ENCODE measurements at places on chromosomes 6 and 20. TPM values are rescaled to one million over a fixed set of nuclear protein-coding genes. Genes with fewer than 3 reads are reported as not detected.
A peak's percentile ranks its signal among the peaks of the same experiment; 100 is the strongest.

The RIMS1 gene
- total RNA-seq, result 5.2 TPM

The SLC17A3 gene
- not detected for total RNA-seq

The DST gene
- total RNA-seq, result 460 TPM

The CGA gene
- total RNA-seq, result not detected

The RIPOR2 gene
- total RNA-seq, result 19.4 TPM

The RIPOR3 gene
- 38.1 TPM for total RNA-seq

The ZSCAN12 gene
- total RNA-seq, result 5.9 TPM

DNA sequence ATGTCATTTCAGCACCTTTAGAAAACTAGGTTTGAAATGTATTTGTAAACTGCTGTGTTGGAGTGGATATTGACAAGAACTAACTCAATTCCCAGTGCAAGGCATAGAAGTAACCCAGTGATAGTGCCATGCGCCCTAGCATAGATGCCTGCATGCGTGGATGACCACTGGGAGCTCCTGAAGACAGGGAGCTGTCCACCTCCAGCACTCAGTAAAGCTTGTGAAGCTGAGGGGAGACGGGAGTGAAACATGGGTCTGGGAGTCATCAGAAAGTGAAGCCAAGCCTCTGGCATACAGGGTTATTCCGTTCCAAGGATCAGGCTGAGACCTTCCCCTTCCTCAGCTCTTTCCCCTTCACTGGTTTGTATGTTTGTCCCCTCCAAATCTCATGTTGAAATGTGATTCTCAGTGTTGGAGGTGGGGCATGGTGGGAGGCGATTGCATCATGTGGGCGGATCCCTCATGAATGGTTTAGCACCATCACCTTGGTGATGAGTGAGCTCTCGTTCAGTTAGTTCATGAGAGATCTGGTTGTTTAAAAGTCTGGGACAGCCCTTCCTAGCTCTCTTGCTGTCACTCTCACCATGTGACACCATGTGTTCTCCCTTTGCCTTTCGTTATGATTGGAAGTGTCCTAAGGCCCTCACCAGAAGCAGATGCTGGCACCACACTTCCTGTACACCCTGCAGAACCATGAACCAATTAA, 146.5 kb upstream of the FERMT1 start:
- H3K27me3 ChIP-seq, result no peaks in the 10 kb centered on the region
- no peak overlapping the region for H3K27ac ChIP-seq
- DNase-seq, result no peak
- no peak overlapping the region for H3K4me3 ChIP-seq
- no peaks in the 10 kb centered on the region for H3K36me3 ChIP-seq

DNA sequence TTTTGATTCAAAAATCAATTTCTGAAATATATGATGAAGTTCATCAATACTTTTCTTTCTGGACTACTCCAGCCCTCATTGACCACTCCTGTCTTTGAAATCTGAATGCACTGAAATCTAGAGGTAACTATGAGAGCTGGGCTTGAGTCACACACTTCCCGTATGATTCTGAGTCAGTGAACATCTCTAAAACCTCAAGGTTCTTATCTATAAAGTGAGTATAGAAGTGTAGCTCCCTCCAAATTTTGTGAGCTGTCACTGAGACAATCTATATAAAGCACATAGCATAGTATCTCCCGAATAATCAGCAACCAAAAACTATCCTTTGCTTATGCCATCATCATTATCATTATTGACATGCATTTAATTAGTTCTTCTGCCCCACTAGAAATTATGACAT, 182.4 kb downstream of the TSHZ2 start:
- no peaks in the 10 kb centered on the region for H3K36me3 ChIP-seq
- H3K27me3 ChIP-seq, result no peaks in the 10 kb centered on the region
- H3K27ac ChIP-seq, result no peak overlapping the region

DNA sequence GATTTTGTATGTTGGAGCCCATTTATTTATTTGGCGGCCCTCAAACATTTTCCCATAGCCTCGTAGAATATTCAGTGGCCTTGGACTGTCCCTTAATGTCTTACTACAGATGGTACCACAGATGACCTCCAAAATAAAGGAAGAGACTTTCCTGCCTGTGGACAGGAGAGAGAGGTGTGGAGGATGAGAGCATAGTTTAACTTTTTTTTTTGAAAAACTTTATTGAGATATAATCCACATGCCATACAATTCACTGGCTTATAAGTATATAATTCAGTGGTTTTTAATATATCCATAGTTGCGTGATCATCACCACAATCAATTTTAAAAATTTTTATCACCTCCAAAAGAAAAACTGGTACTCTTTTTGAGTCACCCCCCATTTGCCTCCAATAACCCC, 4.6 kb upstream of the PPP1R16B start:
- no peak for DNase-seq
- H3K4me3 ChIP-seq, result no peak overlapping the region
- no peaks in the 10 kb centered on the region for H3K36me3 ChIP-seq
- peaks cover 9% of the 10 kb centered on the region for H3K4me1 ChIP-seq
- no peaks in the 10 kb centered on the region for H3K27me3 ChIP-seq

GRCh38 chr6:38259736-38260135, 380.0 kb downstream of the BTBD9 start:
- no peak overlapping the region for H3K27ac ChIP-seq
- peaks cover 20% of the 10 kb centered on the region for H3K4me1 ChIP-seq
- no peak for DNase-seq
- H3K4me3 ChIP-seq, result no peak overlapping the region
- no peaks in the 10 kb centered on the region for H3K36me3 ChIP-seq

GRCh38 chr20:23159947-23160318, 73.8 kb upstream of the CD93 start:
- no peaks in the 10 kb centered on the region for H3K36me3 ChIP-seq
- DNase-seq, result no peak
- H3K4me3 ChIP-seq, result no peak overlapping the region
- H3K27me3 ChIP-seq, result no peaks in the 10 kb centered on the region
- H3K4me1 ChIP-seq, result peaks cover 61% of the 10 kb centered on the region

DNA sequence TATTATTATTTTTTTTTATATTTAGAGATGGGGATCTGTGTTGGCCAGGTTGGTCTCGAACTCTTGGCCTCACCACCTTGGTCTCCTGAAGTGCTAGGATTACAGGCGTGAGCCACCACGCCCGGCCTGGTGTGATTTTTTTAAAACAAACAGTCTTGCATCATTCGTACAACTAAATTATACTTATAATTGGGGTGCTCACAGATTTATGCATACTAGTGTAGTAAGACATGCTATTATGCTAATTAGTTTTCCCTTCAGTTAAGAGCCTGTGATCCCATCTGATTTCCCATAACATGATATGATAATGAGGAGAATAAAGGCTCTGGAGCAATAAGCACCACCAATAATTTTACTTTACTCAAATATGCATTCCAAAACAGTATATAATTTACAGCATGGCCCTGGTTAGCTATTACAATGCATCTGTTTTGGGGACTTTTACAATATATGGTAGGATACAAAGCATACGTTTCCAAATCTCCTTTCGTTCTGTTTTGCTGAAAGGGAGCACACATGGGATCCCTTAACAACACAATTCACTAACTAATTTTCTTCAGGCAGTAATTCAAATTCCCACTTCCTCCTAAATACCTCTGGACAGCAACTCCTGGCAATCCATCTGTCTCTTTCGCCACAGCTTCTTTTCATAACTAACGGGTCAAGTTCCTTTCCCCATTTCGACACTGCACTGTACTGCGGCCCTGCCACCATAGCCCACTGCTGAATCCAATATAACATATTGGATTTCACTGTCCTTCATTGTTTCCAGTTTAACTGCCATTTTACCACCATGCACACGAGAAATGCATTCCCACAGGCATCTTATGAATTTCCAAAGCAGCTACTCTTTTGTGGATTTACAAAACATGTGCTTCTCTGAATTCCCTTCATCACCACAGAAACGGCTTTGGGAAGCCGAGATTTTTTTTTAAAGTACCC, 1.7 kb downstream of the NUDT3 start:
- no peaks in the 10 kb centered on the region for H3K27me3 ChIP-seq
- H3K36me3 ChIP-seq, result no peaks in the 10 kb centered on the region
- H3K4me3 ChIP-seq, result peak overlapping the region; percentile 78
- DNase-seq, result no peak
- H3K4me1 ChIP-seq, result peaks cover 44% of the 10 kb centered on the region

DNA sequence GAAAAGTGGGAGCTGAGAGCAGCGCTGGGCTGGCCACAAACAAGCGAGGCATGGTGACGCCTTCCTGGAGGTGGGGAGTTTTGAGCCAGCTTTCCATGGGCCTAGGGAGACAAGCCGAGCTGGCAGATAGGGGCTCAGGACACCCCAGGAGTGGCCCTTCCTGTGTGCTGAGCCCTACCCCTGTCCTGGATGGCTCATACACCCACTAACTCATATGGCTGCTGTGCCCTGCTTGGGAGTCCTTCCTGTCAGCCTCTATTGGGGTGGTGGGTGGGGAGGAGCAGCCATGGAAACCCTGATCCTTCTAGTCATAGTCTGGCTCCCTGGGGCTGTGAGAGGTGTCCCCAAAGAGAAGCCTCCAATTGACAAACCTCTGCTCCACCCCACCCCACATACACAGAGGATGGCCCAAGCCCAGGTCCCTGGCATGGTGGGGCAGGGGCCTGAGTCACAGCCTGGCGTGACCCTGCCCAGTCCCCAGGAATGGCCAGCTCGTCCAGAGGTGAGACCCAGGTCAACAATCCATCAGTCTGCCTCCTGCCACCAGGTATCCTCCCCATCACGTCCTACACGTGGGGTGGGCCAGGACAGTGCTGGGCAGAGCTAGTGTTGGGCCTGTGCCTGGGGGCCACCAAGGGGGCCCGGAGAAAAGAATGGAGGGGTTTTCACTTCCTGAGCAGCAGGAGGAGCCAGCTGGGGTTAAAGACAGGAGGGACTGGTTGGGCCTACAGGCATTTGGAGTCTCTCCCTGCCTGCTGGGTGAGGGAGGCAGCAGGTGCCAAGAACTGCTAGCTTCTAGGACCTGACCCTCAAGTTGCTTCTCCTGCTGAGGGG, 52.2 kb downstream of the MRPL14 start:
- no peak for DNase-seq
- H3K27ac ChIP-seq, result peak overlapping the region; percentile 84
- no peaks in the 10 kb centered on the region for H3K36me3 ChIP-seq
- H3K27me3 ChIP-seq, result no peaks in the 10 kb centered on the region

DNA sequence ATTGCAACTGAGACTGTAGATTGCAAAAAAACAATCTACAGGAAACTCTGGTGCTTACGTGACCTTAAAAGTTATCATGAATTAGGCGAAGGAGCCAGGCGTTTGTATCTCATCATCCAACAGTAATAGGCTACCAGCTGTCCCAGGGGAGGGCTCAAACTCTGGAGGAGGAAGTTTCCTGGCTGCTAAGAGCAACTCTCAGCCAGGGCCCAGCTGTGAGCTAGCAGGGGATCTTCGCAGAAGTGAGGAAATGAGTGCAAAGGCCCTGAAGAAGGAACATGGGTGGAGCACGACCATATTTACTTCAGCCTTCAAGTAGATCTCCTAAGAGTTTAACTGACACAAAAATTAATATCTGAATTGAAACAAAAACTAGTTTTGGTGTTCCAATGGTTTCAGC, 686.9 kb upstream of the MAP3K7 start:
- H3K4me3 ChIP-seq, result no peak overlapping the region
- DNase-seq, result no peak
- H3K27ac ChIP-seq, result no peak overlapping the region
- H3K4me1 ChIP-seq, result no peaks in the 10 kb centered on the region
- H3K36me3 ChIP-seq, result no peaks in the 10 kb centered on the region

- H3K27ac ChIP-seq, result no peak overlapping the region
- DNase-seq, result no peak
- no peaks in the 10 kb centered on the region for H3K27me3 ChIP-seq
Observed at GRCh38 chr20:52047811-52048764, 143.5 kb downstream of the ZFP64 start.

- H3K36me3 ChIP-seq, result peaks cover 55% of the 10 kb centered on the region
- H3K4me1 ChIP-seq, result peaks cover 39% of the 10 kb centered on the region
- no peak for DNase-seq
- no peak overlapping the region for H3K27ac ChIP-seq
Observed at GRCh38 chr6:35473850-35474130, 5.6 kb downstream of the RPL10A start.

- peaks cover 39% of the 10 kb centered on the region for H3K4me1 ChIP-seq
- no peak overlapping the region for H3K27ac ChIP-seq
- DNase-seq, result no peak
- H3K4me3 ChIP-seq, result no peak overlapping the region
- H3K36me3 ChIP-seq, result no peaks in the 10 kb centered on the region
Observed at GRCh38 chr20:25551413-25552215, 33.7 kb downstream of the NINL start.

DNA sequence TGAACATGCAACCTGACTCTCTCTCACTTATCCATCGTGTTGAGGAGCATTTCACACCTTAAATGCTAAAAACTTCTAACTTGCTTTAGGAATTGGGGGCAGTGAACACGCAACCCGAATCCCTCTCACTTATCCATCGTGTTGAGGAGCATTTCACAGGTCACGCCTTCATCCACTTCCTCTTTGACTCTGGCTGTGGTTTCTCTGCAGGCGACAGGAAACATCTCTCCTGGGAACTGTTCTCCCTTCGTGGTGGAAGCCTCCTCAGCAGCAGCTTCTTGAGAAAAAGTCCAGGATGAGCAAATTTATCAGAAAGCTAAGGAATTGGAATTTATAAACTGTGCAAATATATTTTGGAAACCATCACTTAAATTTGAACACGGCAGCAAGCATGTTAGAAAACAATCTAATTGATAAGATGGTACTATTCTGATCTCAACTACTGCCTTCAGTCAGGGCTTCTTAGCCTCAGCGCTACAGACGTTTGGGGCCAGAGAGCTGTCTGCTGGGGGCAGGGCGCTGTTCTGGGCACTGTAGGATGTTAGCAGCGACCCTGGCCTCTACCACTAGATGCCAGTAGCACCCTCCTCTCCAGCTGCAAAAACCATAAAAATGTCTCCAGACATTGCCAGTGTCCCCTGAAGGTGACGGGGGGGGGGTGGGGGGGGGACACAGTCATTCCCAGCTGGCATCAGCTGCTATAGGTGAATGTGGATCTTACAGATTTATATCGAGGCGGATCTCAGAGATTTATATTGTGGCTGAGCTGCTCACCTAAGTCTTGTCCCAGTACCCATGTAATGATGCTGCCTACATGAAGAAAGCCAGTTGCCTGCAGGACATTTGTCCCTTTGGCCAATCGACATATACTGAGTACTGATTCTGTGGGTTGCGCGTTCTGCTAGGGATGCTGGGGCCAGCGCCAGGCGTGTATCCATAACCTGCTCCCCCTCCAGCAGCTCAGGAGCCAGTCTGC, 26.2 kb downstream of the CTCFL start:
- no peak for DNase-seq
- no peak overlapping the region for H3K27ac ChIP-seq
- no peaks in the 10 kb centered on the region for H3K4me1 ChIP-seq
- no peaks in the 10 kb centered on the region for H3K27me3 ChIP-seq

- no peak overlapping the region for H3K27ac ChIP-seq
- no peak for DNase-seq
- H3K4me3 ChIP-seq, result no peak overlapping the region
- no peaks in the 10 kb centered on the region for H3K4me1 ChIP-seq
Observed at GRCh38 chr20:63081351-63081750, 74.6 kb upstream of the BHLHE23 start.

DNA sequence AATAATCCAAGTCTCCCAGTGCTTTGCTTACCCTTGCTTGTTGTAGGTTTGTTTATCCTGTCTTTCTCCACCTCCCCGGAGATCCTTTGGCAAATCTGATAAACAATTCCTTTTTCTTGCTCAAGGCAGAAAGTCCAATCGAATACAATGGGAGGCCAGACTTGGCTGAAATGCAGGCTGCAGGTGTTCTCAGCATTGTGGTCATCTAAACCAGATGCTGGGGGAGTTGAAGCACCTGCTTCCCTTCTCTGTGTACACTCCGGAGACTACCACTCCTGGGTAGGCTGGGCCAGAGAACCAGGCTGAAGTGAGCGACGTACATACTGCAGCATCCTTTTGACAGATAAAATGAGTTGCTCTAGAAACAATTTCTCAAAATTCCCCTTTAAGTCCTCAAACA, 82.6 kb upstream of the PREP start:
- no peaks in the 10 kb centered on the region for H3K36me3 ChIP-seq
- no peak overlapping the region for H3K4me3 ChIP-seq
- no peak for DNase-seq
- peak overlapping the region; percentile 10 for H3K27ac ChIP-seq
- H3K27me3 ChIP-seq, result no peaks in the 10 kb centered on the region
